H4 (cell line): ENCODE measurements at places on chromosomes 6 and 20.

DNA sequence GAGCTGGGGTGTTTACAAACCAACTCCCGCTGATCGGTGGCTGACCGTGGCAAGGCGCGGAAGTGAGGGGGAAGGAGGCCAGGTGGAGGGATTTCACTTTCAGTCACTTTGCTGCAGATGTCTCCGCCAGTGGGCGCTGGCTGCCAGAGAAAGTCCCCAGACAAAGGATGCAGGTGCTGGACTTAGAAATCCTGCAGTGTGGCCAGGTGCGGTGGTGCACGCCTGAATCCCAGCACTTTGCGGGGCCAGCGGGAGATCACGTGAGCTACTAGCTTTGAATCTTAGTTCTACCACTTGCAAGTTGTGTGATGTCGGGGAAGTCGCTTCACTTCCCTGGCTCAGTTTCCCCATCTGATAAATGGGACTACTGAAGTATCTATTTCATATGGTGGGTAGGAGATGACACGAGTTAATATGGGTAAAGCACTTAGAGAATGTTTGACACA lies 180.4 kb downstream of the ZNF217 start:
- no peak for DNase-seq

DNA sequence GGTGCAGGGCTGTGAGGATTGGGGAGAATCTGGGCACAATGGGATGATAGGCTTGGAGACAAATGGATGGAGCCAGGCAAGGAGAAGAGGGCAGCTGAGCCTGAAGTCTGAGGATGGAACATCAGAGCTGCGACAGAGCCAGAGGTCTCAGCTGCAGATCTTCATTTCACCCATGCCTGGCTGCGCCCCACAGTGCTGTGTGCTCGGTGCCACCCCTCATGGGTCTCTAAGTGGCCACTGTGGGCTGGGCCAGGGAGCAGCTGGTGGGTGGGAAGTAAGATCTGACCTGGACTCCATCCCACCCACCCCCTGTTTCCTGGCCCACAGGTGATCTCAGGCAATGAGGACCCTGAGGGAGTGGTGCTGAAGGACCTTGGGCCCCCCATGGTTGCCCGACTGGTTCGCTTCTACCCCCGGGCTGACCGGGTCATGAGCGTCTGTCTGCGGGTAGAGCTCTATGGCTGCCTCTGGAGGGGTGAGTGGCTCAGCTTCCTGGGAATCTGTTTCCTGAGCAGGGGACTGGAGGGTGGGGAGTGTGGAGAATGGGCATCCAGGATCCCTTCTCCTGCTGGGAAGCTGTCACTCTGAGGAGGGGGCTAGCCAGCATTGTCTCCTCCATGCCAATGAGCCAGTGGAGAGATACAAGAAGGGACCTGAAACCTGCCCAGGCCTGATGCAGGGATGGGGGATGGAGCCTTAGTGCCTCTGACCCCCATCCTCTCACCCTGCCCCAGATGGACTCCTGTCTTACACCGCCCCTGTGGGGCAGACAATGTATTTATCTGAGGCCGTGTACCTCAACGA lies 6.5 kb downstream of the DDR1 start:
- DNase-seq = no peak

DNA sequence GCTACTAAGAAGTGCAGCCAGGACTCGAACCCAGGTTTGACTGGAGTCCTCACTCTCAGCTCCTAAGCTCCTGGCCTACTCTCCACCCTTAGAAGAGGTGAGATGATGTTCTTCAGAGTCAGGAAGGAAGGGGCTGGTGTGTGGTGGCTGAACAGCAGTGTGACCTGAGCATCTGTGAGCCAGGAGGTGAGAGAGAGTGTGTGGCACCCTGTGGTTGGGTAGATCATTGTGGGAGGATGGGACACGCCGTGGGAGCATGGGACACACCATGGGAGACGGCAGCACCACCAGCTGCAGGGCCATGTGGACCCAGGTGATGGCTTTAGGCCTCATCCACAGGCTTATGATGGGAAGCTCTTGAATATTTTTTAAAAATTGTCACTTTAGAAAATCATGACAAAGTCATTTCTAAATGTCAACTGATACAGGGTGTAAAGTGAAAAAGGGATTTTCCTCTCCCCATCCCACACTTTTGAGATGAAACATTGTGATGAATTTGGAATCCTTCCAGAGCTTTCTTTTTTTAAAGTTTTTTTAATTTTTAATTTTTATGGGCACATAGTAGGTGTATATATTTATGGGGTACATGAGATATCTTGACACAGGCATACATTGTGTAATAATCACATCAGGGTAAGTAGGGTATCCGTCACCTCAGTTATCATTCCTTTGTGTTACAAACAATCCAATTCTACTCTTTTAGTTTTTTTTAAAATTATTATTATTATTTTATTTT lies 31.6 kb downstream of the SRC start:
- no peak for DNase-seq

GRCh38 chr6:11494786-11495564 lies 42.6 kb upstream of the TMEM170B start:
- no peak for DNase-seq
